ENCODE measurements at places on chromosomes 16 and 17.

DNA sequence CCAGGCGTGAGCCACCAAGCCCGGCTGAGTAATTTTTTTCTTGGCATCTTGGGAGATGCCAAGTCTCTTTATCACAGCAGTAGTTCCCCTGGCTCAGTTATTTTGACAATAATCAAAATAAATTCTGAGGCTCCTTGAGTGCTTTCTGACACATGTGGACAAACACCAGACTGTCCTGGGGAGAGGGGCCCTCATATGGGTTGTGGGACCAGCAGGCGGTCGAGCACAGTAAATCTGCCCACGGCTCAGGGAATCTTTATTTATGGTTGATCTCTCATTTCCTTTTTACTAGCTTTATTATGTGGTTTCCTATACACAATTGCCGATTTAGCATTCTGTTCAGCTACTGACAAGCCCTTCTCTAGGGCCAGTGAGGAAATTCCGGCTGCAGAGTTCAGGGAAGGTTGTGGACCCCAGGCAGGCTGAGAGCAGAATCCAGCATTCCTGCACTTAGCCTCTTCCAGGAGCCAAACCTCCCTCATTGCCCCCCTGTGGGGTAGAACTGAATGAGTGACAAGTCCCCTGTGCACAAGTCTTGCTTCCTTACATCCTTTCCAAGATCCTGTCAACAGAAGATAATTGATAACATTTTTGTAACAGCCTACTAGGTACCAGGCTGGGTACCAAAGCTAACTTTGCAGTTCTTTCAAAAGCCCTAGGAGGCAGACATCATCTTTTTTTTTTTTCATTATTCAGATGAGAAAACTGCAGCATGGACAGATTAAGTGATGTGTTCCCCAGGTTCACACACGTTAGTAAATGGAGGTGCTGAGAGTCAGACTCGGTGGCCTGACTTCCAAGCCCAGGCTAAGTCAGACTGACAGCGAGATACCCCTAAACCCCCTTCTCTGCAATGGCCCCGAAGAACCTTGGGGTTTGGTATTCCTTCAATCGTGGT is 40.2 kb downstream of the HS3ST3B1 start:
- no peak for DNase-seq

DNA sequence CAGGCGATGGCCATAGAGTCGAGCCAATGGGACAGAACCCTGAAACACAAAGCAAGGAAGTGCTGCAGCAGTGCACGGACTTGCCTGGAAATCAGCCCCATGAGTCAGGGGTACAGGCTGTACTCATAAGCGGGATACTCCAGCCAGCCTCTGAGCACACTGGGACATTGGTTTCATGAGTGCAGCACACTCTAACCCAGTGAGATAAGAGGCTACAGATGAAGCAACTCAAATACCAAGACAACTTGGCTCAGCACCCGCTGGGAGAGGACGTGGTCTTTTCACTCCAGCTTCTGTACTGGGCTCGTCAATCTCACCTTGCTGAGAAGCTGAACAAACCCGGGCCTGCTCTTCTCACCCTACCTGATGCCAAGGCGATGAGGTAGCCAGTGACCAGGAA is 98.2 kb downstream of the AXIN2 start:
- DNase-seq = no peak

DNA sequence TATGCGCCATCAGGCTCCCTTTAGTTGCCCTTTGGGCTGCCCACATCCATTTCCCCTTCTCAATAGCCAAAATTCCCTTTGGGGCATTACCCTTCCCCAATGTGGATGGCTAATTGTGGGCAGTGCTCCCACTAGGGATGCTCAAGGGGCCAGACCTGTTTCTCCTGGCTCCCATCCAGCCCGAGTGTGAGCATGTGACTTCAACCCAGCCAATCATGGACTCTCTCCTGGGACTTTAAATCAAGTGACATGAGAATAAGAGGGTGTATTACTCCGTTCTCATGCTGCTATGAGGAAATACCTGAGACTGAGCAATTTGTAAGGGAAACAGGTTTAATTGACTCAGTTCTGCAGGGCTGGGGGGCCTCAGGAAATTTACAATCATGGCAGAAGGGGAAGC is 60.9 kb upstream of the WSB1 start:
- DNase-seq = no peak

DNA sequence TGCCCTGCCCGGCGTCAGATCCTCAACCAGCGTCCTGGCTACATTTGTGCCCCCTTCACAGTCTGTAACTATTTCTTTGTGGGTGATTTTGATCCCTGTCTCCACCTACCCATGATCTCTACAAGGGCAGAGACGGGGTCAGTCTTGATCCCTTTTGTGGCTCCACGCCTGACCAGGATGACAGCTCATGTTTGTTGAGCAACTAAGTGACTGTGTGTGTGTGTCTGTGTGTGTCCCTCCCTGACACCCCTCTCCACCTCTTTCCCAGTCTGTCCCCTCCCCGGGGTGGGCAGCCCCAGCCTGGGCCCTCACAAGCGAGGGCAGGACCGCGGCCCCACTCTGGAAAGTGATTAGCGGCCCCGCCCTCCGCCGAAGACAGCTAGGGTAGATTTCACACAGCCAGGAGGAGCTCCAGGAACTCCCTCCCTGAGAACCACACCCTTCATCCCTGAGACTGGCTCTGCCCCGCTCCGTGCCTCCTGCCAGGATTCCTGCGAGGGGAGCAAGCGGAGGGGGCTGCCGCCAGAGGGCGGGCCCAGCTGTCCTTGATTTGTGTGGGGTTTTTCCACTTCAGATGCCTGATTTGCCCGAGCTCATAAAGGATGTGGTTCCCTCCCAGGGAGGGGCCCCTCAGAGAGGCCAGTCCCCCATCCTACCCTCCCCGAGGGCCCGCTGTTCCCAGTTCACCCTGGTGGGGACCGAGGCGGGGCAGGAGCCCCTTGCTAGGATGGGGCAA is 5.3 kb upstream of the HS3ST6 start:
- DNase-seq = peak; percentile 15

GRCh38 chr17:76241204-76241538 is 878 bp upstream of the RNF157 start:
- no peak for DNase-seq

- no peak for DNase-seq
Observed at GRCh38 chr16:65681406-65681805, 559.5 kb upstream of the CDH11 start.

GRCh38 chr16:23258919-23259237 is 43.2 kb upstream of the SCNN1B start:
- DNase-seq = no peak

DNA sequence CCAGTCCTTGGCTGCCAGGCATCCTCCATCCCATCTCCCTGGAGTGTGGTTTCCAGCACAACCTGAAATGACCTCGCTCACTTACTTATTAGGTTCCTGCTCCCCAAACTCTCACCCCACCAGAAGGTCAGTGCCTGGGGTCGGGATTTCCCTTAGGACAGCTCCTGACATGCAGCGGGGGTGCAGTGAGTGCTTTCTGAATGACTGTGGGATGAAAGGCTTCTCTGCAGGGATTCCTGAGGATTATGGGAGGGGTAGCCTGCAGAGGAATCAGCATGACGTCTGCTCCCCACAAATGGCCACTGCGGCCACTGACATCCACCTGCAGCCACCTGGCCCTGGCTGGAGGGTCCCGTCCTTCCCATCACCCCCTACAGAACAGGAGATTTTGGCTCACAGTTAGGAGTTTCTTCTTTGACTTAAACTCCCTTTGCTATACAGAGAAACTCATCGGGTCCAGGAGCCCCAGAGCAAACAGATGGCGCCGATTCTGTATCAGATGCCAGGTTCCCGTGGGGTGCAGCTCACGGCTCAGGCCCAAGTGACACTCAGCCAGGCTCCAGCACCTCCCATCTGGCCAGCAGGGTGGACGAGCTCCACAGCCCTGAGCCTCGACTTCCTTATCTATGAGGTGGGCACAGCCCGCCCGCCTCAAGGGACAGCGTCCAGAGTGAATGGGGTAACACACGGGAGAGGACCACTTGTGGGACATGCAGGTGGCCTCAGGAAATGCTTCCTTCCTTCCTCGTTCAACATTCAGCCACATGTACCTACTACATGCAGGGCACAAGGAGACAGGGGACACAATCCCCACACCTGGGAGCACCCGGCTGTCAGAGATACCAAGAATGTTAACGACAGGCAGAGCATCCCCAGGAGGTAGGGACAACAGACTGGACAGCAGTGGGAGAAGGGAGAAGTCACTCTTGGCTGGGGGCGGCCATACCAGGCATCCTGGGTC is 69.8 kb downstream of the RMI2 start:
- no peak for DNase-seq

DNA sequence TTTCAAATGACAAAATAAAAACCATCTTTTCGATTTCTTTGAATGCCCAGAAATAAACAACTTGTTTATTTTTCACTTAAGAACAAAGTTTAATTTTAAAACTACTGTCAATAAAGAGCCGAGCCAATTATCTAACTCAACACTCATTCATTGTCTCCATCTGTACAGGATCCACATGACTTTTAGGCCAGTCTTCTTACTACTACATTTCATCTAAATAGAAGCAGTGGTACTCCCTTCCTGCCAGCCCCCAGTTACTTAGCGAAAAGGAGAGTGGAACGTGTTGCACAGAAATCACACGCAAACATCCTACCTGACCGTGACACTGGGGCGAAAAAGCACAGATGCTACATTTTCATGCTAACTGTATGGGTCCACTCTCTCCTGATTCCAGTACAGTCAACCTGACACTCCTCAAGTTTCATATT is 1.2 kb downstream of the GNA13 start:
- DNase-seq = no peak

DNA sequence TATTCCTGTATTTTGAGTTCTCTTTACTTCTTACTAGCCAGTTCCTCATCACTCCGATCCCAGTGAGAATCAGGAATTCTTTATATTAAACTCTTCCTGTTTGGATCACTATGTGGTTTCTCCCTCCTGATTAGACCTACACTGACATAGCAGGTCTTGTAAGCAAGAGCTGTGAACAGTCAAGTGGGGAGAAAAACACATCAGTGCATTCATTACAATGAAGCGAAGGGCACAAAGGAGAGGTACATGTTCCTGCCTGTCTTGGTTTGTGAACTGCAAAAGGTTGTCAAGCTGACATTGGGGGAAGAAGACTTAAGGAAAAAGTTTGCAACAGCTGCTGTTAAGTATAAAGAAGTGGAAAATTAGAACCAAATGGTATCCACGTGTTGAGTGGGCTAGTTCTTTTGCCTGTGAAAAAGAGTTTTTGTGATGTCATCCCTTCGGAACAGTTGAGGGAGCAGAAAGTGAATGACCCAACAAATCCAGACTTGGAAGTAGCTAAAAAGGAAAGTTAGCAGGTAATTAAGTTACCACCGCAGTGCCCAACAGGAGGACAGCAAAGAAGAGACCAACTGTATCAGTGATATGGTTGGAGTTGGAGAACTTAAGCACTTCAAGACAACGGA is 23.0 kb upstream of the TRIM25 start:
- DNase-seq = no peak

GRCh38 chr16:86322806-86323205 is 187.5 kb upstream of the FOXF1 start:
- no peak for DNase-seq

DNA sequence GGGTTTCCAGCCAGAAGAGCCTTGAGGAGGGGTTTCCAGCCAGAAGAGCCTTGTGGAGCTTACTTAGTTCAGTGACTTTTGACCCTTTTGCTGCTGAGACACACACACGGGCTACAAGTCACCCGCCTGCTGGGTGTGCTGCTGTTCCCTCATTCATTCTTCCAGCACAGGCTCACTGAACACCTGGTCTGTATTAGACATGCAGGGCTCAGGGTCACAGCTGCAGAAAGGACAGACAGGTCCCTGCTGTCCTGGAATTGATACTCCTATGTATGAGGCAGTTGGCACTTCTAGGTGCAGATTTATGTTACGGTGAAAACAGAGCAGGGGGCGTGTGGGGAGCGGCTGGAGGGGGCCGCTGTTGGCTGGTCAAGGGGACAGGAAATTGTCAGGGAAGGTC is 6.8 kb downstream of the CACNG4 start:
- DNase-seq = no peak

DNA sequence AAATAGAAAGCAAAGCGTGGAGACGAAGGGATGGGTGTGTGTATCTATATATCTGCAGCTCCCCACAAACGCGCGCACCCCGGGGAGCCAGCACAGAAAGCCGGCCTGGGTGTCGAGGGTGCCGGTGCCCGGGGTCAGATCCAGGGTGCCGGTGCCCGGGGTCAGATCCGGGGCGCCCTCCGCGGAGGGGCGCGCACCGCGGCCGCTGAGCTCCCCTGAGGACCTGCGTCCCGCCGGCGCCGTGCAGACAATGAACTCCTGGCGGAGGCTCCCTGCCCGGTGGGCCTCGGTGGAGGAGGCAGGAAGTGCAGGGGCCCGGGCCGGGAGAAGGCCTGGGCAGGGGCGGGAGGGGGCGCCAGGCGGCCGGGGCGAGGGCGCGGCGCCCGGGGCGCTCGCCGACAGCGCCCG is 1.1 kb downstream of the ZNF423 start:
- DNase-seq = no peak

GRCh38 chr16:11401161-11402050 is 56.1 kb downstream of the RMI2 start:
- no peak for DNase-seq

DNA sequence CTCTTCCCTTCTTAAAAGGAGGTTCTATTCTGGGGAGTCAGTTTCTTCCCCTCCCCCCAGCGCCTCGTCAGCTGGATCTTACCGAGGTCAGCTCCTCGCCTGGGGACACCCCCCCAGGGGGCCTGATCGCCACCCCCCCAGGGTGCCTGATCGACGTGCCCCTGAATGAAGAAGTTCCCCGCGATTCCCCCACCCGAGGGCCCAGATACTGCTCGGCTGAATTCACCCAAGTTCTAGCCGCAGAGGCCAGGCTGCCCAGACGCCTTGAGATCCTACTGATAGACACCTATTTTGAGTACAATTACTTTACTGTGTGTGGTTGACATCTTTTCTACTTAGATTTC is 1.4 kb downstream of the RAB11FIP3 start:
- DNase-seq = no peak

GRCh38 chr16:1673424-1674151 is 4.5 kb upstream of the JPT2 start:
- no peak for DNase-seq

DNA sequence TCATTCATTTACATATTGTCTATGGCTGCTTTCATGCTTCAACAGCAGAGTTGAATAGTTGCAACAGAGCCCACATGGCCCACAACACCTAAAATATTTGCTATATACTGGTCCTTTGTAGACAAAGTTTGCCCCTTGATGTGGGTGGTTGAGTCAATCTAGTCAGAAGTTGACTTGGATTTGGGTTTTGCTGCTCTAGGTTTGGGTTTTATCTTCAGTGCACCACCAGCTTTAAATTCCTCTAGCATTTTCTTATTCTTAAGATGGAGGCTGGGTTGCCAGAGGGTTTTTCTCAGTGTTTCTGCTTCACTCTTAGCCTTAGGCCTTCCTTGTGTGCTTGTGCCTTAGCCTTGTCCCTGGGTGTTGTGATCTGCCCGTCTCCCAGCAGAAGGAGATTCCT is 51.0 kb downstream of the CCDC182 start:
- no peak for DNase-seq

Measured in inflammatory macrophage treated with lipopolysaccharide for 4 hours (primary cell).